Ecto neural progenitor cell (in vitro differentiated cells): ENCODE measurements at places on chromosomes 3 and 15.

GRCh38 chr3:7172996-7173395 lies 312.1 kb downstream of the GRM7 start:
- no peak for DNase-seq

GRCh38 chr15:64275934-64276333 lies 80.0 kb downstream of the CSNK1G1 start:
- no peak for DNase-seq

GRCh38 chr3:16084887-16085286 lies 89.6 kb upstream of the GALNT15 start:
- DNase-seq: no peak

DNA sequence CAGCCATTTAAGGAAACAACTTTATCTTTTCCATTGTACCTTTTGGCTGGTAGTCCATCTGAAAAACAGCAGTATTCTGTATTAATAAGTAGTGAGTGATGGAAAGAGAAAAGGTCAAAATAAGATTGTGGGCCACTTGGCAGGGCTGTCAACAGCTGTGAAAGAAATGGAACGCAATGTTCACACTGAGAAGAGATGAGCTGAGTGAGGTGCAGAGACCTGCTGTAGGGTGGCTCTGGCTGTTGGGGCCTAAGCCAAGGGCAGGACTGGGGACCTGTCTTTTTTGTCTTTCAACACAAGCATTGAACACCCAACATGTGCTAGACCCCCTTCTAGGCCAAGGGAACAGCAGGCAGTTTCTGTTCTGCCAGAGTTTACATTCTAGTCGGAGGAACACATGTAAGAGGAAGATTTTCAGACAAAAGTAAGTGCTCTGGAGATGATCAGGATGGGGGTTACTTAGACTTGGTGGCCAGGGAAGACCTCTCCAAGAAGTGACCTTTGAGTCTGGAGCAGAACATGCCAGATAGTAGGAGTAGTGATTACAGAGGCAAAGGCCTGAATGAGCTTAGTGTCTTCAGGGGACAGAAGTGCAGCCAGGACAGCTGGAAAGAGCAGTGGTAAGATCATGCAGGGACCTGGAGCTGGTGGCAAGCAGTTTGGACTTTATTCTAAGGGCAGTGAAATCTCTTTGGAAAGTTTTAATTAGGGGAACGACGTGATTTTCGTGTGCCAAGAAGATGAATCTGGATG lies 29.6 kb downstream of the TSEN2 start:
- DNase-seq: no peak

- DNase-seq: peak; percentile 26
These were observed 12.3 kb downstream of the LYZL4 start for GRCh38 chr3:42398080-42398479.

GRCh38 chr3:108554229-108554628 lies 35.0 kb downstream of the CIP2A start:
- DNase-seq: no peak

GRCh38 chr15:63163217-63163616 lies 5.9 kb upstream of the RPS27L start:
- no peak for DNase-seq
